BE2C (cell line): ENCODE measurements at places on chromosomes 12 and 14.

DNA sequence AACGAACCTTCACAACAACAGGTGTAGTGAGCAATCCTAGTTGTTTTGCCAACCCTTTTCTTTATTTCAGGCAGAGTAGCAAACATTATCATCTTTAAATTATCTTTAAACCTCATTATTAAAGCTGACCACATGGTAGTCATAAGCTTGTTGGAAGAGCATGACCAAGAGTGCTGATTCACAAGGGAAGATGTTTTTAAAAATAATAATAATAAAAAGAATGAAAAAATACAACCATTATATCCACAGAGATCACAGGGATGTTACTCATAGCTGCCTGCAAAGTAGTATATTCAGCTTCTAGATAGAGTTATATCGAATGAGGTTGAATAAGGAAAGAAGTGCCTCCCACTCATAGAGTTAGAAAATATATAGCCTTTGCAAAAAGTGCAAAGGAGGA lies 101.0 kb upstream of the FLRT2 start:
- DNase-seq = no peak

DNA sequence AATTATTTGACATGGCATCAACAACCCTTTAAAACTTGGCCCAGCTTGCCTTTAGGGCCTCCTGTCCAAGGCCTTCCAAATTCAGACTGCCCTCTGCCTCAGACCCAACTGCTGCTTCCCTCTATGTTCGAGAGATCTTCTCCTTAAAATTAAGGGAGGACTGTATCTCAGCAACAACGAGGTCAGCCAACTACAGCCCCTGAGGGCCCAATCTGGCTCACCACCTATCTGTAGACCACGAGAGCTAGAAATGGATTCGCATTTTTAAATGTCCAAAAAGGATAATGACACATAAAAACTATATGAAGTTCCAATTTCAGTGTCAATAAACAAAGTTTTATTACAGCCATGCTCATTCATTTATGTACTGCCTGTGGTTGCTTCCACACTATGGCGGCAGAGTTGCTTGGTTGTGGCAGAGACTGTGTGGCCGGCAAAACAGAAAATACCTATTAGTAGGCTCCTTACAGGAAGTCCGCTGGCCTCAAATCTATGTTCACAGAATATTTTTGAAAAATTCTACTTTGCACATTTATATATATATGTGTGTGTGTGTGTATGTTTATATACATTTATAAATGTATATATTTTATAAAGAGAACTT lies 1026.9 kb downstream of the BCL11B start:
- no peak for DNase-seq

DNA sequence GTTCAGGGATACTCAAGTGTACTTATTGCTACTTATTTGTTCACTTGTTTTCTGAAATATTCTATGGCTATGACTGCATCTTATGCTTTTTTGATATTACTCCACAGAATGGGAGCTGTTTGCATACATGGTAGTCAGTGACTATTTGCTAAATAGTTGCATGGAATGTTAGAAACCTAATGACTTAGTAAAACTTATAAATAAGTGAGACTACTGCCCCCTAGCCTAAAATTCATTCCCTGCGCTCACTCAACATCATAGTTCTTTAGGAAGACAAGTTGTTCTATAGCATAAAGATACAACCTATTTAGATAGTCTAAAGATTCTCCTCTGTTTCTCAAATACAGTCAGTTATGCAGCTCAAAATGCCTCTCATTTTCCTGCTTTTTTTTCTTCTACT lies 305.5 kb downstream of the CEP128 start:
- DNase-seq = no peak

DNA sequence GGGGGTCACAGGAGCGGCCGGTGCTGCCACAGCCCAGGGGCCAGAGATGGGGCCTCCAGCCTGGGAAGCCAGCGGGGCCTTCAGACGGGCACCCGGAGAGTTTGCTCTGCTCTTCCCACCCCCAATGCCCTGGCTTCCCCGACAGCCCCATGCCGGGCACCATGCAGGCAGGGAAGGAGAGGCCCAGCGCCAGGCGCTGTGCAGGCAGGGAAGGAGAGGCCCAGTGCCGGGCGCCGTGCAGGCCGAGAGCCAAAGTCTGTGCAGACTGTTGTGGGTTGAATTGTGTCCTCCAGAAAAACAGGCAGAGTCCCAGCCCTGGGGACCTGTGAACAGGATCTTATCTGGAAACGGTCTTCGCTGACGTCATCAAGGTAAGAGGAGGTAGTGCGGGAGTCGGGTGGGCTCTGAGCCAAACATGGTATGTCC lies 34.3 kb downstream of the GALNT9 start:
- DNase-seq = no peak

GRCh38 chr12:9799961-9800360 lies 27.3 kb upstream of the KLRF1 start:
- no peak for DNase-seq

DNA sequence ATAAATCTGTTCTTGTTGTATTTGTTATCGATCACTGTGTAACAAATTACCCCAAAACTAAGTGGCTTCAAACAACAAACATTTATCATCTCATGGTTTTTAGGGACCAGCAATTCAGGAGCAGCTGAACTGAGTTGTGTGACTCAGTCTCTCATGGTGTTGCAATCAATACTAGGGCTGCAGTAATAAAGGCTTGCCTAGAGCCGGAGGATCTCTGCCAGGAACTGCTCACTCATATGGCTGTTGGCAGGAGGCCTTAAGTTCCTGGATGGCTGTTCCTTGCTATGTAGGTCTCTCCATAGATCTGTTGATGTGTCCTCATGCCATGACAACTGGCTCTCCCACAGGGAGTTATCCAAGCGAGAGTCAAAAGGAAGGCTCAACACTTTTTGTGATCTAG lies 3.8 kb upstream of the PSMC6 start:
- DNase-seq = no peak

- DNase-seq = no peak
Measured at GRCh38 chr12:53179687-53180219, 769 bp upstream of the ZNF740 start.

DNA sequence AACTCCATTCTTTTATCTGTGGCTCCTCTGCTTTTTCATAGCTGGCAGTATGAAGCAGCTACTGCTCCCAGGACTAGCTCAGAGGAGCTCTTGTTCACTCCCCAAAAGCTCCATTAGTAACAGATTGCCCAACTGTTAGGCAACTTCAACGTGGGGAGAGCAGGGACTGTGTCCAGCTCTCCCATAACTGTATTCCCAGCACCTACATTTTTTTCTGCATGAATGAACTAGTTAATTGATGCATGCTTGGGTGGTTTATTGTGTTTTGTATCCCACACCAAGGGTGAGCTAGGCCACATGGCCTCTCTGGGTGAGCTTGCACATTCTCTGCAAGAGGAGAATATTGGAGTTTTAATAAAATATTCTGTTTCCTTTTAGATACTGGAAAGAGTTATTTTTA lies 15.2 kb downstream of the STON2 start:
- DNase-seq = peak; percentile 42

- no peak for DNase-seq
Measured at GRCh38 chr14:23299986-23300686, 2.5 kb downstream of the PPP1R3E start.

DNA sequence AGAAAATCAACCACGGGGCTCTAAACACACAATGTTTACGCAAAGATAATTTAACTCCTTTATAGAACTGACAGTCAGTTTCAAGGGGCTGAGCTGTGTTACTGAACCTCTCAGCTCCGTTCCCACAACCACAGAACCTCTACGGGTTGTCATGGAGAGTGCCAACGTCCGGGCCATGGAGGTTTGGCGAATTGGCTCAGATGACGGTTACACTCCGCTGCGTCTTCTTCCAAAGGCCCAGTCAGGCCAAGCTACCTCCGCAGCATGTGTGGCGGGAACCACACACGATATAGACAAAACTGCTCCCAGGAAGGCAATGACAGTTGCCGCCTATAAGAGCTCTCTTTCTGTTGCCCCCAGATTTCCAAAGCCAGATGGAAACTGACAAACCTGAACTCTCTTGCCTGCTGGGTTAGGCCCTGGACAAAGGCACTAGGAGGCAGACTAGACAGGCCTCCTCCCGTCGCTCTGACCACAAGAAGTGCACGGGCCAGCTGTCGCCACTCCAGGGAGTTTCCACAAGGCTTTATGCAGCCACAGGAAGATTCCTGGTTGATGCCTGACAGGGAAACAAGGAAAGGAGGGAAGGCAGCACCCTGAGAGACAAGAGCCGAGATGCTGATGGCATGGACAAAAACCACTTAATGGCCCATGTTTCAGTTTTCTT lies 30.3 kb downstream of the CCDC88C start:
- DNase-seq = no peak

DNA sequence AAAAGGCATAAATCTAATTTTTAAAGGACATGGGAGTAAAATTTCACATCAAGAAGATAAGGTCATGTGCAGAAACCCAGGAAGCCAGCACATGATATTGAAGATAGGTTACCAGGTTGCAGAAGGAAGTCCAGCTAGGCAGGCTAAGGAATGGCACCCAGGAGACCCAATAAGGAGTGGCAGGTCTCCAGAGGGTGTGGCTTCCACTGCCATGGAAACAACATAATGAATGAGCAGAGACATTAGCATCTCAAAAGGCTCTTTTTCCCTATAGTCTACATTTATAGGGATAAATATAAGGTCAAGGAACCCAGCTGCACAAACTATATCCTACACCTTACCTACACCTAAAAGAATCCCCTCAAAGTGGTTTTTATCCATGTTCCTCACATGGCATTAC lies 275.9 kb downstream of the RPS29 start:
- no peak for DNase-seq

GRCh38 chr12:111761706-111762105 lies 5.0 kb upstream of the ALDH2 start:
- DNase-seq = no peak

- DNase-seq = no peak
Measured at GRCh38 chr12:26238341-26239121, 43.2 kb downstream of the SSPN start.

DNA sequence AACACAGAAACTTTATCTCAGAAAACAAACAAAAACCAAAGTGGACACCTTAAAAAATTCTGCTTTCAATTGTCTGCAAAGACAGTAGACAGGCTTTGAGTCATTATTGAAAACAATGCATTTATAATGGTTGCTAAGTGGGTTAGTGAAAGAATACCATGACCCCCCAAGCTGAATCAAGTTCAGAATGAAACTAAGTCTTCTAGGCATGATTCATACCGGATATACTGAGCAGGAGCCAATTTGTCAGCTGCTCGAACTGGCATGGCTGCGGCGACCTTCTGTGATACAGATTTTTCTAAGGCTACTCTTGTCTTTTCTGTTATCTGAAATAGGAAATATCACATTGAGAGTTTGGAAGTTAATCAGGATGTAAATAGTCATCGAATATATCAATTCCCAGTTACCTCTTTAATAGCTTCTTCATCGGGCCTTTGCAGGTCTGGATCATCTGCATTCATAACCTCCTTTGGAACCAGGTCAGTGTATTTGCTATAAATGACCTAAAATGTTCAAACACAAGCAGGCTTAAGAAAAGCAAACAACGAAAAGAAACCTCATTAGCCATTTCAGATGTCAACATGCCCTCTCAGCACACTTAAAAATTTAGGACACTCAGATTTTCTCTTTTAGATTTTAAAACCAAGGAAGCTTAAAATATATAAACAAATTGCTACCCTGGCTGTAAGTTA lies 22.3 kb downstream of the SNW1 start:
- DNase-seq = no peak

GRCh38 chr14:103519043-103519836 lies 3.4 kb downstream of the CKB start:
- no peak for DNase-seq

DNA sequence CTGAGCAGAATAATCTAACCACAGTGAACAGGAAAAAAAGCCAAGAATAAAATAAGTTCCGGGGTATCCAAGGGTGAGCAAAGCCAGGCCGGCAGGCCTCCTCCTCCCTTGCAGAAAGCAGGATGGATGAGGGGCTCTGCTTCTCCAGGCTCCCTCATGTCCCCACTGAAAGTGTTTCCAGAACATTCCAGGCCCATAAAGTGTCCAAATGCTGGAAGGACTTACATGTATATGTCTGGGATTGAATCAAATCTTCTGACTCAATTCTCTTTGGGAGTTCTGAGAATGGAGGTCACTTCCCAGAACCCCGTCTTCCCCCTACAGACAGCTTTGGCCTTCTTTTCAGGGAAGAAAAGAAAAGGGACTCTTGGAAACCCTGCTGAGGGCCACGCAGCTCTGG lies 25.0 kb upstream of the BDKRB1 start:
- DNase-seq = no peak

DNA sequence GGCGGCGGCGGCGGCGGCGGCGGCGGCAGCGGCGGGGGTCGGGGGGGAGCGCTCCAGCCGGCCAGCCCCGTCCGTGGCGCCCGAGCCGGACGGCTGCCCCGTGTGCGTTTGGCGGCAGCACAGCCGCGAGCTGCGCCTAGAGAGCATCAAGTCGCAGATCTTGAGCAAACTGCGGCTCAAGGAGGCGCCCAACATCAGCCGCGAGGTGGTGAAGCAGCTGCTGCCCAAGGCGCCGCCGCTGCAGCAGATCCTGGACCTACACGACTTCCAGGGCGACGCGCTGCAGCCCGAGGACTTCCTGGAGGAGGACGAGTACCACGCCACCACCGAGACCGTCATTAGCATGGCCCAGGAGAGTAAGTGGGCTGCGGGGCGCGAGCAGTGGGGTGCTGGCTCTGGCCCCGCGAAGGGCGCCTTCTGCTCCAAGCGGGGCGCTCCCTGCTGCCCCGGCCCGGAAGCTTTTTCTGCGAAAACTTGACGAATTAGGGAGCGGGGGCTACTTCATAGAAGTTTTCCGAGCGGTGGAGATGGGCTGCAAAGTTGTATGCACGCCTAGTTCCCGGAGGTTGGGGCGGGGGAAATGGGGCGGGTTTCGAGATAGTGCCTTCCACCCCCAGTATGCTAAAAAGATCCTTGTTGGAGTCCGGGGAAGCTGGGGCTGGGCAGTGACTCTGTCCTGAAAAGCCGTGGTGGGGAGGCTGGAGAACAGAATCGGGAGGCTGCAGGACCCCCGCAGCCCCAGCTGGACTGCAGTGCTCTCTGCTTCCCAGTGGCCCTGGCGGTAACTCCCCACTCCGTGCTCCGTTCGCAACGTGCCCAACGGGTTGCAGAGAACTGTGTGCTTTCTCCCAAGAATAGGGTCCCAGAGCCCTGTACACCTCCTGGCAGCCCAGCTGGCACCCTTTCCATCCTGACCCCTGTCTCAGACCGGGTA lies 751 bp downstream of the GDF11 start:
- DNase-seq = peak; percentile 64

DNA sequence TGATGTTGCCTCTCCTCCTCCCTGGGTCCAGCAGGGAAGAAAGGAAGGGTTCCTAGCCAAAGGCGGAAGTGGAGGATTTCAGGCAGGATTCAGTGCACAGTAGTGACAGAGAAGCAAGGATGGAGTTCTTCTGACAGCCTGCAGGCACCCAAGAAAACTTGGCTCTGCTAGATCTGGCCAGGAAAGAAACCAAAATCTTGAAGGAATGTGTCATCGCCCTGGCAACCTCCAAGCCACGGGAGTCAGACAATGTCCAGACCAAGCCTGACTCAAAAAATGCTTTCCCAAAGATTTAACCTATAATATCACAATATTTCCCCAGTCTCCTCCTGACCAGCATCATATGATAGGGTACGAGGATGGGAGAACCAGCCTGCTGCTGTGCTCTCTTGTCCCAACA lies 22.8 kb upstream of the DHRS4 start:
- no peak for DNase-seq
